ENCODE measurements at places on chromosomes 3 and 15. TPM values are rescaled to one million over a fixed set of nuclear protein-coding genes. Genes with fewer than 3 reads are reported as not detected.

GRCh38 chr3:42600111-42600957, at the start of gene NKTR:
Gene NKTR (plus strand): TSS chr3:42600686. CDS start chr3:42601007, 321 bp downstream.
- DNase-seq, result peak; percentile 97

DNA sequence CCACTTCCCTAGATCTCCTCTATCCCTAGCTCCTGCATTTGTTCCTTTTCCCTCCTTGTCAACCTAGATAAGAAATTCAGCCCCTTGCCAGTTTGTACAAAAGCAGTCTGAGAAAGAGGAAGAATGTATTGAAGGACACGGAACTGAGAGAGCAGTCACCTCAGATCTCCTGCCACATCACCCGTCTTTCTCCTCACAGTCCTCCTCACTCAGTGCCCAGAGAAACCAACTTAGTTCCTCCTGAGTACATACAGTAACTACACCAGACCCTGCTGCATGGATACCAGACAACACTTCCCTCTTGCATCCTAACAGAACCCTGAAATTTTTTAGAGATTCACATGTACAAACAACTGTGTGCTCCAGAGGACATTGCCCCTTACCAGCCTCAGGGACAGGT, 563.6 kb upstream of the ADAMTS9 start:
- no peak for DNase-seq

DNA sequence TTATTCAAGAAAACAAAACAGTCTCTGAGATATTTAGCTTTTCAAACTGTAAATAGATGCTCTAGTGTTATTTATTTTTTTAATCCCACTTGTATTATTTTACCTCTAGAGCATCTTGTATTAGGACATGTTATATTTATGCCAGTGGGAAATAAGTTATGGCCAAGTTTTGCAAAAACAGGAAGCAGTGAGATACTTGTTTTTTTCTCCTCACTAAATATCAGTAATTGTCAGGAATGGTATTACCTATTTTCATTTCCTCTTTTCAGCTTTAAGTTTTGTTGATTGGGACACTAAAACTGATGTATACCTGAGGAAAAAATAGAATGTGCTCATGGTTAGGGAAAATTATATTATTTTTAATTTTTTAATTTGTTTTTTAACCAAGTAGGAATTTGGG, 8.6 kb upstream of the IL20RB start:
- DNase-seq, result no peak

- DNase-seq, result no peak
These were observed 196.1 kb downstream of the CNTN6 start for GRCh38 chr3:1288805-1289494.

DNA sequence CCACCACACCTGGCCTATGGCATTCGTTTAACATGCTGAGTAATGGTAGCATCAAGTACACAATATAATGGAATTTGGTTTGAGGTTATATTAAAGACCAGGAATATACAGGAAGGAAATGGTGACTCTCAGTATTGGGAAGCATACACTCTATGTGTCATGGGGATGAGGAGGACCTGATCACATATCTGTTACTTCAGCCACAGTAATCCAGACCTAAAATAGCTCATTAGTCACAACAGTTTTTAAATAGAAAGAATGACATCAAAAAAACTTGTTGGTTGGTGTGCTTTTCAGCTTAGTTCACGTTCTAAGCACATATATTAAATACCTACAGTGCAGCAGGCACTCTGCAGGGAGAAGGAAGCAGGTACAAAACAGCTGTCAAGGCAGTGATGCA, 52.5 kb upstream of the ATP2C1 start:
- DNase-seq, result no peak

DNA sequence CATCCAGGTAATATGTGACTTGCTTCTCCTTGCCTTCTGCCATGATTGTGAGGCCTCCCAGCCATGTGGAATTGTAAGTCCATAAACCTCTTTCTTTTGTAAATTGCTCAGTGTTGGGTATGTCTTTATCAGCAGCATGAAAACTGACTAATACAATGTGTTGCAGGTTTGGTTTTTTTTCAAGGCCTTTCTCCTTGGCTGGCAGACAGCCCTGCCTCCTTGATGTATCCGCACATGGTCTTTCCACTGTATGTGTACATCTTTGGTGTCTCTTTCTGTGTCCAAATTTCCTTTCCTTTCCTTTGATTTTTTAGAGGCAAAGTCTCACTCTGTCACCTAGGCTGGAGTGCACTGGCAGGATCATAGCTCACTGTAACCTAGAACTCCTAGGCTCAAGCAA, 260.1 kb downstream of the TUSC7 start:
- DNase-seq, result no peak

DNA sequence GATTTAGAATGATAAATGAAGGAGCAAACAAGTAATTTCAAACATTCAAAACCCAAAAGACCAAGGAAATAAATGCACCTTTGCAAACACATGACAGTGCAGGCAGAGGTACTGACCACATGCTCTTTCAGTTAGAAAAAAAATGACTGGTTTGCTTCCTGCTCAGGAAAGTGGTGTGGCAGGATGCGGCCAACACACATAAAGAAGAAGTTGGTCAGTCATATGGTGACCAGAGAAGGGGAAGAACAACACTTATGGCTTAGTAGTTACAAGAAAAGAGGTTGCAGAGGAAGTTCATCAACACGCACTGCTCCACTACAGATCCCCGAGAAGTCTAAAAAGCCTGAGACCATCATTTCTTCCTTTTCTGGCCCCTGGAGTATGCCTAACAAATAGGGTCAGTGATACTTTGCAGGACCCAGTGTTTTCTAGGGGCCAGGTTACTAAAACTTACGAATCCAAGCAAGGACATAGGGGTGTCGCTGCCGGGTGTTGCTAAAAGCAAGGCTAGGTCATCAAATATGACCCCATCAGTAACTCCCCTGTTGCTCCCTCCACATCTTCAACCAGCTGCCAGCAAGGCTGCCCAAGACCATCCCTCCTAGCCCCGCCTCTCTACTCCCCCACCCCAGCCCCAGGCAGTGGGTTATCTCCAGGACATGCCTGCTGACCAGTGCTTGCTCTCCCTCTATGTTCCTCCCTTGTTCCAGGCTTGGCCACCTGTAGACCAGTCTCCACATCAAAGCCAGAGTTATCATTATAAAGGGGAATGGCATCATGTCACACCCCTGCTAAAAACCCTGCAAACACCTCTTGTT, 11.2 kb downstream of the ATP8B4 start:
- DNase-seq, result no peak

DNA sequence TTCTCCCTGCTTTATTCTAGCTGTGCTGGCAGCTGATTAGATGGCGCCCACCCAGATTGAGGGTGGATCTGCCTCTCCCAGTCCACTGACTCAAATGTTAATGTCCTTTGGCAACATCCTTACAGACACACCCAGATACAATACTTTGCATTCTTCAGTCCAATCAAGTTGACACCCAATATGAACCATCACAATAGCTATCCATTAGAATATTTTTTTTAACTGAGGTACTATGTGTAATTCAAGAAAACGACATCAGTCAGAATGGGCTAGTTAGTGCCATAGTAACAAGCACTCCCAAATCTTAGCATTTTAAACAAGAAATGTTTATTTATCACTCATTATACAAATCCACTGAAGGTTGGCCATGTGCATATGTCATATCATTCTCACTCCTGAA, 723.1 kb downstream of the NR2F2 start:
- no peak for DNase-seq

- peak; percentile 29 for DNase-seq
These were observed 82.3 kb downstream of the AAGAB start for GRCh38 chr15:67172172-67172571.

GRCh38 chr3:54476891-54477290, 354.5 kb downstream of the CACNA2D3 start:
- no peak for DNase-seq

DNA sequence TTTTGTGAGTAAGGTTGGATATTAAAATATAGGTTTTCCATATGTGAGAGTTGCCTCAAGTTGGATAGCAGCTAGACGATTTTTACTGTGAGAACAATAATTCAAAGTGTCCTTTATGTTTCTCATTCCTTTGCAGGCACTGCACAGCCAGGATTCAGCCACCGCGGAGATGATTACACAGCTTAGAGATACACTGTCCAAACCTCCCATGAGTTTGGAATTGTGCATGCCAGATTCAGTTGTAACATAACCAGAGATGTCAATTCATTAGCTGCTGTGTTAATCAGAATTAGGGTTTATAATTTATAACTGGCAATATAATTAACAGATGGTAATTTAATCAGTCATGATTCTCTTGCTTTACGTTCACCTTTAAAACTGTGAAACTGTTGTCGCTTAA, 132.3 kb downstream of the GABRB3 start:
- no peak for DNase-seq

GRCh38 chr15:79394231-79394630, 37.9 kb upstream of the MINAR1 start:
- DNase-seq, result no peak

- DNase-seq, result no peak
These were observed 90.3 kb downstream of the LSM3 start for GRCh38 chr3:14268897-14269296.

- DNase-seq, result no peak
These were observed 765.8 kb upstream of the ROBO1 start for GRCh38 chr3:80533553-80533952.

- no peak for DNase-seq
These were observed 471.4 kb upstream of the NAALADL2 start for GRCh38 chr3:174387736-174388135.

- DNase-seq, result no peak
These were observed 101.5 kb downstream of the ATP8B4 start for GRCh38 chr15:50017522-50017921.

DNA sequence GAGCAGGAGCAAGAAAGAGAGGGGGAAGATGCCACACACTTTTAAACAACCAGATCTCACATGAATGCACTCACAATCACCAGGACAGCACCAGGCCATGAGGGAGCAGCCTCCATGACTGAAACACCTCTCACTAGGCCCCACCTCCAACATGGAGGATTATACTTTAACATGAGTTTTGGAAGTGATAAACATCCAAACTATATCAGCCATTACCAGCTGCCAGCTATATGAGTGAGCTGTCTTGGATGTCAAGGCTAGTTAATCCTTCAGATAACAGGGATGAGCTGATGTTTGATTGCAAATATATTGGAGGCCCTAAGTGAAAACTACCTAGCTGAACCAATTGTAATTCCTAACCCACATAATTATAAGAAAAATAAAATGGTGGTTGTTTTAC, 108.4 kb upstream of the DCBLD2 start:
- DNase-seq, result no peak

DNA sequence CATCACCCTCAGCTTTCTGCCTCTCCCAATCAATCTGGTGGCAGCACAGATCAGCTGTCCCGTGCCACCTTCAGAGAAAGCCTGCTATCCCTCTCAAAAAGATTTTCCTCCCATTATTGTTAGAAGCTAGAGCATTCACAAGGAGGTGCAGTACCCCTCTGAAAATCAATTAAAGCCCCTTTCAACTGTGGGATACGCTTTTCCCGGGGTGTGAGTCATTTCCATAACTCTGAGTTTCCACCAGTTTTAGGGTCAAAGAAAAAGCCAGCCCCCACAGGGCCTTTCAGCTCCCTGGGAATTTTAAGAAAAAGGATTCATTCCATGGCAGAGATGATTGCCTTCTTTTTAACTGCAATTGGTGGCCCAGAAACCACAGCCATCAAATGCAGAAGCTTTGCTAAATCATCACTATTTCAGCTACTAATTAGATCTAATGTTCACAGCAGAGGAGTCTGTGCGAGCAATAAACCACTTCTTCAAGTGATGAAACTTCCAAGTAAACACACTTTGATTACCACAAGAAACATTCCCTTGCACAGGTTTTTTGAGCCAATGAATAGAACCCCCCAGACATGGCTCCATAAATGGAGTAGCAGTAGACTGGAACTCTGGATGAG, 270.0 kb upstream of the TPRG1 start:
- DNase-seq, result no peak

- no peak for DNase-seq
These were observed 791.3 kb upstream of the LMCD1 start for GRCh38 chr3:7710284-7710683.

- no peak for DNase-seq
These were observed 6.0 kb downstream of the DIPK2A start for GRCh38 chr3:143977341-143978262.

DNA sequence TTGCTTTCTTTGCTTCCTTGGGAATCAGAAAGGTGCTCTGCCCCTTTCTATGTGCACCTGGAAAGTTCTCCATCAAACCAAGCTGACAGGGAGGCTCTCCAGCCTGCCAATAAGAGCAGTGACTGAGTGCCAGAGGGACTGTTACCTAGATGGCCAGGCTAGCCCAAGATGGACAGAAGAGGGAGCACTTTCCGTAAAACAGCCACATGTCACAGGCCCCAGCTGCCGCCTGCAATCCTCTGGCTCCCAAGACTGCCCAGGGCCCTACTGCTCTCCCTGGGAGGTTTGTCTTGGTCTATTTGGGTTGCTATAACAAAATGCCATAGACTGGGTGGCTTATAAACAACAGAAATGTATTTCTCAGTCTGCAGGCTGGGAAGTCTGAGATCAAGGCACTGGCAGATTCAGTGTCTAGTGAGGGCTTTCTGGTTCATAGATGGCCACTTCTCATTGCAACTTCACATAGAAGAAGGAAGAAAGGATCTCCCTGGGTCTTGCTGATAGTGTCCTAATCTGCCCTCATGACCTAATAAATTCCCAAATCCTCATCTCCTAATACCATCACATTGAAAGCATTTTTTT, 72.3 kb downstream of the TAMM41 start:
- DNase-seq, result peak; percentile 61

DNA sequence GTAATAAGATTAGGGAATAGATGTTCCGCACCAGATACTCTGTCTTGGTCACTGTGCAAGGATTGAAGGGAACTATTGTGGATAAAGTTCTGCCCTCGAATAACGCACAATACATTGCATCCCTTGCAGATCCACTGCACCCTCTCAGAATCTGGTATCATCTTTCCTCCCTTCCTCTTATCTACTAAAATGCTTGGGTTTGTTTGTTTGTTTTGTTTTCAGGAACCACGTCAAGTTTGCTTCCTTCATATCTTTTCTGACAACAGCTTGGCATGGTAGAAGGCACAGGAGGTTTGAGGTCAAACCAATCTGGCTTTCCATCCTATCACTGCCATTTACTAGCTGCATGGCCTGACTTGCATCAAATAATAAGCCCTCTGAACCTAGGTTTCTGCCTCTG, 2.0 kb upstream of the FSTL1 start:
- no peak for DNase-seq

GRCh38 chr3:195385526-195385925, 57.3 kb downstream of the ACAP2 start:
- no peak for DNase-seq

- peak; percentile 72 for DNase-seq
These were observed 14.7 kb downstream of the TIMP4 start for GRCh38 chr3:12143949-12144504.

- DNase-seq, result no peak
These were observed 75.6 kb upstream of the ANKRD28 start for GRCh38 chr3:15873415-15873814.

The HACD2 gene
- 47.2 TPM for total RNA-seq

The OCA2 gene
- total RNA-seq, result 0.55 TPM

The OXTR gene
- 0.55 TPM for total RNA-seq

The ANKRD63 gene
- not detected for total RNA-seq

The MAP6D1 gene
- total RNA-seq, result 1.2 TPM

The KLHL40 gene
- total RNA-seq, result not detected

The SOX14 gene
- total RNA-seq, result not detected

The CCDC39 gene
- not detected for total RNA-seq

The P2RY14 gene
- total RNA-seq, result 7.2 TPM

The TRANK1 gene
- 38.5 TPM for total RNA-seq

Measured in upper lobe of right lung (tissue), 1 donor.